ENCODE measurements at places on chromosomes 4 and X.

DNA sequence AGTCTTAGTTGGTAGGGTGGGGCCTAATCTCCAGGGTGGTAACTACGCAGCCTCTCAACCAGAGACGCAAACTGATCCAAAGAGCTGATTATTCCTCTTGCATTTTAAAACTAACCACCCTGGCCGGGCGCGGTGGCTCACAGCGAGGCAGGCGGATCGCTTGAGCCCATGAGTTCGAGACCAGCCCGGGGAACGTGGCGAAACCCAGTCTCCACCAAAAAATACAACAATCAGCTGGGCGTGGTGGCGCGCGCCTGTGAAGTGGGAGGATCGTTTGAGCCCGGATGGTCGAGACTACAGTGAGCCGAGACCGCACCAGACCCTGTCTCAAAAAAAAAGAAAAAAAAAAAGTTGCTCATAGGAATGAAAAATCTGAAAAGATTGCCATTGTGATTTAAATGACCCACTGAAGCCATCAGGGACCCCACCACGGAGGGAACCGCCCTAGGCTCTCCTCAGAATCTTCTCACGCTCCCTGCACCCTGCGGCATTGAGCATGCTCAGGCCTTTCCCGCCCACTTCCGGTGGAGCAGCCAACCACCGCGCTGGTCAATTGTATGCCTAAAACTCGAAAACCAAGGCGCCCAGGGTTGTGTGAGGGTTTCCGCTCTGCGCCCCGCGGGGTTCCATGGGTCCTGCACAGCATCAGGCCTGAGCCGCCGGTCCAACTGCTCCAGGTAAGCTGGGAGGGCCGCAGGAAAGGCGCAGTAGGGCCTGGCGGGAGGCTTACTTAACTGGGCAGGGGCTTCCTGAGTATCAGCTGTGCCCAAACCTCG is at the start of gene TRIM60:
Gene TRIM60, plus strand, starts transcription at position 564 of the 776 bp plus-strand sequence. CDS start 8,074 bp downstream, outside the sequence.
- DNase-seq: no peak

DNA sequence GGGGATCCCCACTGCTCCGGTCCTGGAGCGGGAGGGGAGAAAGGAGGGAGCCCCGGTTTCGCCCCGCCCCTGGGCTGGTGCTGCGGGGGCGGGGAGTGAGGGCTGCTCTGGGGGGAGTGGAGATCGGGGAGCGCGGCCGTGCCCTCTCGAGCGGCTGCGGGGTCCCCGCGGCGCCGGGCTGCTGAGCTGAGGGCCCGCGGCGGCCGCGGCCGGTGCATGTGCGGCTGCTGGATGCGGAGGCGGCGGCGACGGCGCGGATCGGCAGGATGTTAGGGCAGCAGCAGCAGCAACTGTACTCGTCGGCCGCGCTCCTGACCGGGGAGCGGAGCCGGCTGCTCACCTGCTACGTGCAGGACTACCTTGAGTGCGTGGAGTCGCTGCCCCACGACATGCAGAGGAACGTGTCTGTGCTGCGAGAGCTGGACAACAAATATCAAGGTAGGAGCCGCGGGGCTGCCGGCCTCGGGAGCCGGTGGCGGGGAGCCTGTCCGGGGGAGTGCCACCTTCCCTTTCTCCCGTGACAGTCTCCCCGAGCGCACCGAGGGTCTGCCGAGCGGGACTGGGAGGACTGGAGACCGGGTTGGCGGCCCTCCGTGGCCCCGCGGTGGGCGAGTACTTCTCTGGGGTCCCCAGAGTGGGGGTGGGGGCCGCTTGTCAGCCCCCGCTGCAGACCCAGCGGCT is at the start of gene ING2:
Gene ING2, plus strand, starts transcription at position 129 of the 681 bp plus-strand sequence. Its CDS starts 138 bp downstream, at position 267.
- no peak for DNase-seq

- DNase-seq: peak; percentile 91
Measured at GRCh38 chr4:98448908-98449307, 187.7 kb downstream of the RAP1GDS1 start.

DNA sequence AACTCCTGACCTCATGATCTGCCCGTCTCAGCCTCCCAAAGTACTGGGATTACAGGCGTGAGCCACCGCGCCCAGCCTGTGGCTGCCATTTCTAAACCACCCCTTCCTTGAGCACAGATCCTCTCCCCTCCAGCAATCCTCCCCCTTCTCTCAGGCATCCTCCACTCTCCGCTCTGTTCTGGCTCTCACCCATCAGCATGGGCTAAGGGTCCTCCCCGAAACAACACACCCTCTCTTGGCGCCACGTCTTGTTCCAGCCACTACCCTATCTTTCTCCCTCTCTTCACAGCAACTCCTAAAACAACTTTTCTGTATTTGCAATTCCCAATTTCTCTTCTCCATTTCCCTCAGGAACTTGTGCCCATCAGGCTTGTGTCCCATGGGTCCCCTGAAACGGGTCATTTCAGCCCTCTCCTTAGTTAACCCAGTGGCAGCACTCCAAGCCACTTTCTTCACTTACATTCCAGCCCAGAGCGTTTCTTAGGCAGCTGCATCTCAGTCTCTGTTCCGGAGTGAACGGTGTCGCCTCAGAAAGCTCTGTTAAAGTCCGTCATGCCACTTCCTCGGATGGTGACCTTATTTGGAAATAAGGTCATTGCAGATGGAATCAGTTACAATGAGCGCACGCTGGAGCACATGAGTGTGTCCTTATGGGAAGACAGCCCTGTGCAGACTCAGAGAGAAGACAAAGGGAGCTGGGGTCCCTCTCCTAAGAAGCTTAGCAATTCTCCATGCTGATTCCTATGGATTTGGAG is 28.3 kb upstream of the CLDN24 start:
- DNase-seq: no peak

- peak; percentile 82 for DNase-seq
Measured at GRCh38 chr4:89438102-89438831, 130.7 kb upstream of the GPRIN3 start.

DNA sequence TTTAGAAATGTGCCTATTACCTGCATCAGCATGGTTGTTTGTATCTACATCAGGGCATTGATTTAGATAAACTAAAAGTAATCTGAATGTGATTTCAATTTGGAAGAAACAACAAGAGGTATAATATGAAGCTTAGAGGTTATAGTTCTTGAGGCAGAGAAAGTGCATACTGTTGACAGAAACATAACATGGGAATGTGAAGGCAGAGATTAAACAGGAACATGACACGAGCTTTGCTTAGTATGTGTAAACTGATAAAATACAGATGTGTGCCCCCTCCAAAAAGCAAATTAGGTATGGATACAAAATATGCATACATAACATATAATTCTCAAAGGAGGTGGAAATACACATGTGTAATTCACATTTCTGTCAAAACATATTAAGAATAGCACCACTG is 1180.2 kb upstream of the ADGRL3 start:
- no peak for DNase-seq

- DNase-seq: no peak
Measured at GRCh38 chr4:112545346-112545745, 29.4 kb upstream of the NEUROG2 start.

GRCh38 chr4:38939165-38939564 is 71.6 kb downstream of the FAM114A1 start:
- no peak for DNase-seq

- DNase-seq: no peak
Measured at GRCh38 chr4:108854786-108855185, 91.9 kb upstream of the ETNPPL start.

GRCh38 chrX:47645530-47645929 is 4.8 kb downstream of the ELK1 start:
- DNase-seq: no peak

DNA sequence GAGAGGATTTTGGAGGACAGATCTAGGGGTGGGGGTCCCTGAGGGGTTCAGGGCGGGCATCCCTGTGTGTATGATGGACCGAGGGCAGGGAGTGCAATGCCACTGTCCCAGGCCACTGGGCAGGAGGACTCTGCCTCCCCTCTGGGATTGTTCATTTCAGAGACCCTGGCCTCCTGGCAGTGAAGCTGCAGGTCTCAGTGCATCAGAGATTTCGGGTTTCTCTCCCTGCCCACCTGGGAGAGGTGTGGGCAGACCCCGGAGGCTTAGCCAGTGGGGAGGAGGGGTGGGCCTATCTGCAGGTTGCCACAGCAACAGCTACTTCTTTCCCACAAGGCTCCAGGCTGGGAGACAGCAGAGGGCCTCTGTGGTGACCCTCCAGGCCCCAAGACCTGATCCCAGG is 80.1 kb upstream of the LRPAP1 start:
- DNase-seq: no peak

DNA sequence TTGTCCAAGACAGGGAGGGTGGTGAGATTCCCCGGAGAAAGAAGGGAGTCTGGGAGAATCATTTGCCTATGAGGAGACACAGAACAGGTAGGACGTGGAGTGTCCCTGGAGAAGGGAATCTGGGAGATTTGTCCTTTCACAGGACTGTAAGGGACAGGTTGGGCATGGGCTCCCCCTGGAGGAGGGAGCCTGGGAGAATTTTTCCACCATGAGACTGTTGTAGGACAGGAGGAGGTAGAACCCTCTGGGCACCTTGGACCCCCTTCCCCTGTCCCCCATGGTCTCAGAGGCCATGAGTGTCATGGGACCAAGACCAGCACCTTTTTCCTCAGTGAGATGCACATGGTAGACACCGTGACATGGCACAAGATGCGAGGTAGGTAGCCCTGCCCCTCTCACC is 2.8 kb downstream of the PORCN start:
- DNase-seq: no peak

GRCh38 chrX:54230435-54231148 is 47.5 kb upstream of the FAM120C start:
- DNase-seq: no peak

Measured in common myeloid progenitor, CD34-positive (primary cell).